ENCODE measurements at places on chromosomes 11 and 22.

DNA sequence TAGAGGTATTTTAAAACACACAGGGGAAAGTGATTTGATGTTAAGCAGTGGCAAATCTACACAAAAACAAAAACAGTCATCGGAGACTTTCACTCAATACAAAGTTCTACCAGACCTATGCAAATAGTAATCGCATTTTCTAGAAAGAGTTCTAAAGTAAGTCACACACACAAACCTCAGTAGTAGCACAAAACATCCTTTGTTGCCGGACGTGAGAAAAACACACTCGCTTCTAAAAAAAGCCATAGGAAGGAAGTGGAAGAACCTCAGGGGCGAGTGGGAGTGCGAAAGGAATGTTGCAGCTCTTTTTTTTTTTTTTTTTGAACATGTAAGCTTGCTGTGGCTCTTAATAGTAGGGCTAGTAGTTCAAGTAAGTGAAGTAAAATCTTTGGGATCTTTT lies 88.9 kb downstream of the MAML2 start:
- peak; percentile 90 for DNase-seq

- DNase-seq = peak; percentile 93
Observed at GRCh38 chr22:32050678-32051515, 7.8 kb downstream of the SLC5A1 start.

DNA sequence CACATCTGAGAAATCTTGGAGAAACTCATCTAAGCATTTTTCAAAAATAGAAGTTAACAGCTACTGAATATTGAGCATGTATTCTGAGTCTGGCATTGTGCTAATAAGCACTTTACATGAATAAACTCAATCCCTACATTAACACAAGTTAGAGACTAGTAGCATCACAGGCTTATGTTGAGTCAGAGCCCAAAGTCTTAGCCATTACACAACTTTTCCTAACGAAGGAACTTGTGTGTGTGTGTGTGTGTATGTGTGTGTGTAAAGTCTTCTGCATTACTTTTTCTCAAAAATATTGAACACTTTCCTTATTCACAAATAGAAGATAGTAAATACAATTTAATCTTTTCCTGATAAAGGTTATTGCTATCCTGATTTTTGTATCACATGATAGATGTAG lies 8.7 kb upstream of the CLPB start:
- peak; percentile 49 for DNase-seq

DNA sequence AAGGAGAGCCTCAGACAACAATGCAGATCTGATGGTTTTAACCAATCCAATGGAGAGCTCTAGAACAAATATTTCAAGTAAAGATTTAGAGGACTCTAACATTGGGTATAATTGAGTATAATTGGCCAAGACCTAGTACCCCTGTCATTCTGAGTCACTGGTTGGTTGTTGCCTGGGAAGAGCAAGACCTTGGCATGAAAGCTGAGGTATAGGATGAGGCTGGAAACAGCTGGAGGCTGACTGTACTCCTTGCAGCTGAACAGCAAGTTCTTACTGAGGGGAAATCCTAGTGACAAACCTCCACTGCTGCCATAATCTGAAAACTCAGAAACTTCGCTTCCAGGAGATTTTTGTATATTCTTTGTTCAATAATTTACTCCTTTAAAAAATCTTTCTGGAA lies 54.3 kb upstream of the MUC15 start:
- peak; percentile 33 for DNase-seq

DNA sequence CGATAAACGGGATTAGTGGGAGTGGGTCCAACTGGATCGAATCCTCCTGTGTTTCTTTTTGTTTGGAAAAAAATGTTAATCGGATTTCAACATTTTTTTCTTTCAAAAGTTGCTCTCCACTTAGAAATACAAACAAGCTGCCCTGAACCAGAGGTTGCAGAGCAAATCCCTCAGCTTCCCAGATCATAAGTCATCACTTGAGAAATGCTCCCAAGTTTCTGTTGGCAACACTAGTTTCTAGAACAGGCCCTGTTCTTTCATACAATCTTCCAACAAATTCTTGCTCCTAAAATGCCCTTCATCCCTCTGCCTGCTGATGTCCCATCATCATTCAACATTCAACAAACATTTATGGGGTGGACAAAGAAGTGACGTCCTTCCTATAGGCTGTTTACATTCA lies 1.3 kb upstream of the MLC1 start:
- peak; percentile 47 for DNase-seq

DNA sequence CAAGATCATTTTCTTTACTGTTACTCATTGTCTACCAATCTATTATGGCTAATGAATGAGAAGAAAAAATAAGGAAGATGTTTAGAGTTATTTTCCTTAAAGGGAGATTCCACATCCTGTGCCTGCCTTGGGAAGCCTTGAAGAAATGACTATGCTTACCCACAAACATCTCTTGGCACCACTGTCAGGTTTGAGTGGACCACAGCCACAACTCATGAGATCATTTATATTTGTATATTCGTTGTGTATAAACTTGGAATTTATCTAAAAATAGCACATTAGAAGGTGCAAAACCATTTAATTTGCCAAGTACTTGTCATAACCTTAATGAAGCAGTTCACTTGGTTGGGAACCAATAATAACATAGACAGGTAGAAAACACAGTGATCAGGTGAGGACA lies 740.8 kb downstream of the DLG2 start:
- DNase-seq = peak; percentile 23

DNA sequence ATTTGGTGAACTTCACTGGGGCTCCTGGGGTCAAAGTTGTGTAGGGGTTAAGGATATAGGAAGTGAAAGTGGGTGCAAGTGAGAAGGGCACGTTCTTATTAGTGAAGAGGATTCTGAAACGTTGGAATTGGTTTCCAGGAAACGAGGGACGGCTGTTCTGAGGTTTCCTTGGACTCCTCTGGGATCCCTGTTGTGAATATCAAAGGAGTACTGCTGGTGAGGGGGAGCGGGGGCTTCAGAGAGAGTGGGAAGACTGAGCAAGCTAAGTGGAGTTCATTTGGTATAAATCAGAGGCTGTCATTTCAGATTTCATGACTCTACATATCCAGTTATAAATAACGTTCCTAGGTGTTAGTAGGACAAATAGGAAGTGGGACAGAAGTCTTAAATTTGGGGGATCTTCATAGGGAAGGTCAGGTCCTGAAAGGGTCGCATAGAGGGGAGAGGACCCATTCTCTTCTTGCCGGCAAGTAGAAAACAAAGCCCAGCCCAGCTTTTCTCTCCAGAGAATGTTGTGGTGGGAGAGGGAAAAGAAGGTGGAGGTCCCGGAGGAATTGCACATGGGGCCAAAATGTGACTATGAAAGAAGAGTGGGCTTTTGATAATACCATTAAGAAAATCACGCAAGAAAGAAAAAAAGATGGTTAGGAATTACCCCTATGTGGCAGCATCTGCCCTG lies 1.1 kb upstream of the NELL1 start:
- DNase-seq = no peak

- DNase-seq = no peak
Observed at GRCh38 chr11:45860764-45861510, 13.7 kb downstream of the CRY2 start.

- DNase-seq = no peak
Observed at GRCh38 chr11:60211206-60211605, 28.3 kb upstream of the MS4A6A start.

DNA sequence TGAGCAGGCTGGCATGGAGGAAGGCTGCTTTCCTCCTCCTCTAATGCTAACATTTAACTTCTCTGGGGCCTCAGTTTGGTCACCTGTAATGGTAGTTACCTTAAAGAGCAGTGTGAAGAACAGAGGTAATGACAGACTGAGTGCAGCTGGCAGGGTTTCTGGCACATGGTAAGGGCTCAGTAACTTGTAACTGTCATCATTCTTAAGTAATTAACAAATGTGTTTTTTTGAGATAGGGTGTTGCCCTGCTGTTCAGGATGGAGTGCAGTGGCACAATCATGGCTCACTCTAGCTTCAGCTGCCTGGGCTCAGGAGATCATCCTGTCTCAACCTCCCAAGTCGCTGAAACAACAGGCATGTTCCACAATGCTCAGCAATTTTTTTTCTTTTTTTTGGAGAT lies 242.0 kb upstream of the SYN3 start:
- DNase-seq = no peak

GRCh38 chr22:20926243-20926642 lies 9.0 kb downstream of the CRKL start:
- no peak for DNase-seq

DNA sequence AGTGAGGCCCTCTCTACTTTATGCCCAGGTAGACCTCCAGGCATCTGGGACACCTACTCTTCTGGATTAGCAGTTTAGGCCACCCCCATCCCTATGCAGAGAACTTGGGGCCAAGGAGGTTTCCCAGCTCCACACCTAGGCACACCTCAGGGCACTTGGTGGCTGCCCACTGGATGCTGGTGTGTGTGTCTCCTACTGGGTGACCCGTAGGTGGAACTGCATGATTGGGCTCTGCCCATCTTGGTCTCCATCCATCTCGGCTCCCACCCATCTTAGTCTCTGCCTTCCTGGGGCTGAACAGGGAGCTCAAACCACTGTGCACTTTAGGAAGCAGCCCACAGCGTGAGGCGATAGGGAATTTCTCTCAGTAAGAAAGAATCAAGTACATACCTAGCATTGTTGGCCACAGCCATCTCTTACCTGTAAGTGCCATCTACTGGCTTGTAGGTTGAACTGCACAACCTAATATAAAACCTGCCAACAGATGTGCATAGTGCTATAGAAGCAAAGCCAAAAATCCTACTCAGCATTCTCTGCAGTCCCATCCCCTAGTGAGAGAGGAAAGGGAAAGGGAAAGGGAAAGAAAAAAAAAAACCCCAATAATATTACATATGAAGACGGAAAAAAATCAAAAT lies 61.6 kb upstream of the PTPN5 start:
- DNase-seq = peak; percentile 60

- DNase-seq = peak; percentile 59
Observed at GRCh38 chr11:5596607-5597201, at the start of gene TRIM6. Gene TRIM6 (plus strand): TSS chr11:5596637. CDS start chr11:5596898, 261 bp downstream.

- DNase-seq = peak; percentile 74
Observed at GRCh38 chr11:9001736-9002135, 2.1 kb downstream of the NRIP3 start.

DNA sequence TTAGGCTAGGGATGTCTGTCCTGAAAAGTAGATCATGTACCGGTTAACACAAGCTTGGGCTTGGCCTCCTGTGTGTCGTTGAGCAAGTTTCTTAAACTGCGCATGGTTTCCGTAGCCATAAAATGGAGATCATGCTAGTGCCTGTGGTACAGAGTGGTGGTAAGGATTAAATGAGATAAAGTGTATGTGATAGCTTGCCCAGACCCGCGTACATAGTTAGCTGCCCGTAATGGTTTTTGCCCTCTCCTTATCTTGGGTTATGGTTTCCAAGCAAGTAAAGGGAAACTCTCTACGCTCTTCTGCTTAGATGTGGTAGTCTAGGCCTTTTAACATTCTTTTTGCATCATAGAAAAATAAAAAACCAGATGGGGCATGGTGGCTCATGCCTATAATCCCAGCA lies 11.0 kb upstream of the PTPRJ start:
- DNase-seq = no peak

DNA sequence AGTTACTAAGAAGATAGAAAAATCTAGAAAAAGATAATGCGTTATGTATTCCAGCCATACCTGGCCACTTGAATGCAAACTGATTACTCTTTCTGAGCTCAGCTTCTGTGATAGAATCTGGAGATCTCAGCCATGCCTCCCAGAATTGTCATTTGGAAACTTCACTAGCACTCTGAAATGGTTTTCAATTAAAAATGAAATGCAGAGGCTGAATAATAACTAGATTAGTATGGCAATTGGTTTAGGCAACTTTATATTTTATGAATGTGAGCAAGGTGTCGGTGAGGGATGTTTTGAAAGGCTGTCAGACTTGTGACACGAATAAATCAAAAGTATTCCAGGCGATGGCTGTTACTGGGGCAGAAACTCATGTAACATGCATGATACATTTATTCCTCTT lies 128.8 kb upstream of the SORL1-AS1 start:
- DNase-seq = no peak

DNA sequence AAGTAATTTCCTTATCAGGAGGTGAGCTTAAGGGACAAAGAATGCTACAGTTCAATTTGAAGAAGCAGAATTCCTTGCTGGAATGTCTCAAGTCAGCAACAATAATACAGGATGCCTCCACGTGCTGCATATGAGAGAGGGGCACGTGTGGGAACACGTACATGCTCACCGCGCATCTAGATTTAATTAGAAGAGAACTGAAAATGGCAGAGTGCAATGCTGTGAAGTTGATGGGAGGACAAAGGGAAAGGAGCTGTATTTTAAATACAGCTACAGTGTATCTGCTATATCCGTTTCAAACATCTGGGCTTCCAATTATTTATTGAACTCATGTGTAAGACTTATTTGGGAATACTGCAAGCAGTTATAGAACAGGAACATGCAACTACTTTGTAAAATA lies 328.7 kb downstream of the SOX6 start:
- no peak for DNase-seq

DNA sequence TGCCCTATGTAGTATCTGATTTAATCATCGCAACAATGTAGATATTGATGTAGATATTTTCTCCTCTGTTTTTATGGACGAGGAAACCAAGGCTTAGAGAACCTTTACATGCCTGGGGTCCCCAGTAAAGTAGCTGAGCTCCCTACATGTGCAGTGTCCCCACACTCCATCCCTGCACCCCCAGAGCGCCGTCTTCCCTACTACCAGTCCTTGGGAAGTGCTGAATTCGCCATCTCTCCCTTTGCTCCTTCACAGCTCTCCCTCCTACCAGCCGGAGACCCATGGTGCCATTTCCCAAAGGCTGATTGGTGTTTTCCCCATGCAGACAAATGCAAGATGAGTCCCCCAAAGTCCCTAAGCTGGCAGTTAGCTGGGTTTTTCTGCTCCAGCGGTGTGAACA lies 86.0 kb downstream of the CEP164 start:
- no peak for DNase-seq

DNA sequence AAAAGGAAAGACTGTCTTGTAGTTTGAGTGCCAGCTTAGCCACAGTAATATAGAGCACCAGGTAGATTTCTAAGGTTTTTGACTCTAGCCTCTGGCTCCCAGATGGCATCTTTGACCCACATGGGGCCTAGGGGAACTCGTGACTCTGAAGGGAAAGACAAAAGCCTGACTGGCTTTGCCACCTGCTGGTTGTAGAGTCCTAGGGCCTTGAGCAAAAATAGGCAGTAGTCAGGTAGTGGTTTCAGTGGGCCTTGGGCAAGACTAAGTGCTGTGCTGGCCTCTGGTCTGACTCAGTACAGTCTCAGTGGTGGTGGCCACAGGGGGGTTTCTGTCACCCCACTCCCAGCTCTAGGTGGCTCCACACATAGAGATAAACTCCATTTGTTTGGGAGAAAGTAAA lies 349.4 kb downstream of the FAM181B start:
- no peak for DNase-seq

GRCh38 chr11:8942518-8943066 lies at the start of gene ASCL3:
Gene ASCL3 (minus strand): TSS chr11:8943016. CDS start chr11:8938161, 4,855 bp downstream.
- DNase-seq = no peak

Data from choroid plexus epithelial cell (primary cell).